ENCODE measurements at places on chromosomes 2 and 18.

- DNase-seq = no peak
These were observed 103.7 kb upstream of the THOC1 start for GRCh38 chr18:371609-371982.

GRCh38 chr2:27771202-27771547, 344 bp upstream of the MRPL33 start:
- no peak for DNase-seq

DNA sequence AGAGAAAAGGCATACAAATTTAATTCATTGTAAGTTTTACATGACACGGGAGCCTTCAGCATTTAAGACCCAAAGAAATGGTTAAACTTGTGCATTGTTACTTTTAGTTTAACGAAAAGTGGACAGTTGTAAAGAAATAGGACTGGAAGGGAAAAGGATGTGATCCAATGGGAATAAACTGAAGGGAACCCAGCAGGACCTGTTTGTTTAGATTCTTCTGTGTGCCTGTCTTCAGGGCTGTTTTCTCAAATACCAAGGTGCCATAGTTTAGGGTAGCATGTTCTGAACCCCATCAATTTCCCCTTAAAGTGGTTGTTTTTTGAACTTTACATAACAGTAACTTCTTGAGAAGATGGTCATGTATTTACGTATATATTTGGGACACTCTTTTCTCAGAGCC, 30.3 kb upstream of the CABLES1 start:
- DNase-seq = no peak

GRCh38 chr2:165660361-165660760, 133.7 kb downstream of the GALNT3 start:
- no peak for DNase-seq

DNA sequence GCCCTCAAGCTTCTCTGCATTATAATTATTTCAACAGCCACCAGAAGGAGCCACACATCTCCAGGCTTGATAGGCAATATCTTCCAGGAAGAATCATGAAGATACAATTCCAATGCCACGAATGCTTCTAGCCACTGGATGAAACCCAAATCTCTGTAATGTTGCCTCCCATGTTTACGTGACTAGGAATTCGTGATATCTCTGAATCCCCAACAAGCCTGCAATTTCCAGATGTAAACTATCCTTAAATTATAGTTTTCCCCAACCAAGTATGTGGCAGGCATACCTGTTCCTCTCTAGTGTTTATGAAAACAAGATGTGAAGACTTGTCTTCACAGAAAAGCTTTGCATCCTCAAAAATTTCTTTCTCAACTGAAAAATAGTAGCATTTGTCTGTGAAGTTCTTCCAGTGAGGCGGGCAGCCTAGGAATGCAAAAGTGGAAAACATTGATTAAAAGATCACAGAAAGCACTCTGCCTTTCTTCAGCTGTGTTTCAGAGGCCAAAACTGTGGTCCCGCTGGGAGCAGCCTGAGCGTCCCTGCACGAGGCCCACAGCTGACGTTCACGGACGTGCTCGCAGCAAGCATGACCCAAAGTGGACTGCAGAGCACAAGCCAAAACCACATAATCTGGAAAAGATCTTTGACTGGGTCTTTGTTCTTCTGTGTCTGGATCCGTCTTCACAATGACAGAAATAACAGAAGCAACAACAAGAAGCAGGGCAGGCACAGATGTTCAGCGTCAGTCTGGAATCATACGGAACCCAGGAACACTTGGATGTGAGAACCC, 65.1 kb upstream of the THOC1 start:
- DNase-seq = no peak

GRCh38 chr2:8445580-8445979, 236.3 kb upstream of the ID2 start:
- DNase-seq = no peak

- DNase-seq = no peak
These were observed 221.5 kb downstream of the EPHA4 start for GRCh38 chr2:221350616-221351015.

GRCh38 chr2:166494140-166494624, at the start of gene SCN7A:
SCN7A (minus strand) TSS chr2:166494249; CDS start chr2:166477696, 16,553 bp downstream.
- peak; percentile 71 for DNase-seq

DNA sequence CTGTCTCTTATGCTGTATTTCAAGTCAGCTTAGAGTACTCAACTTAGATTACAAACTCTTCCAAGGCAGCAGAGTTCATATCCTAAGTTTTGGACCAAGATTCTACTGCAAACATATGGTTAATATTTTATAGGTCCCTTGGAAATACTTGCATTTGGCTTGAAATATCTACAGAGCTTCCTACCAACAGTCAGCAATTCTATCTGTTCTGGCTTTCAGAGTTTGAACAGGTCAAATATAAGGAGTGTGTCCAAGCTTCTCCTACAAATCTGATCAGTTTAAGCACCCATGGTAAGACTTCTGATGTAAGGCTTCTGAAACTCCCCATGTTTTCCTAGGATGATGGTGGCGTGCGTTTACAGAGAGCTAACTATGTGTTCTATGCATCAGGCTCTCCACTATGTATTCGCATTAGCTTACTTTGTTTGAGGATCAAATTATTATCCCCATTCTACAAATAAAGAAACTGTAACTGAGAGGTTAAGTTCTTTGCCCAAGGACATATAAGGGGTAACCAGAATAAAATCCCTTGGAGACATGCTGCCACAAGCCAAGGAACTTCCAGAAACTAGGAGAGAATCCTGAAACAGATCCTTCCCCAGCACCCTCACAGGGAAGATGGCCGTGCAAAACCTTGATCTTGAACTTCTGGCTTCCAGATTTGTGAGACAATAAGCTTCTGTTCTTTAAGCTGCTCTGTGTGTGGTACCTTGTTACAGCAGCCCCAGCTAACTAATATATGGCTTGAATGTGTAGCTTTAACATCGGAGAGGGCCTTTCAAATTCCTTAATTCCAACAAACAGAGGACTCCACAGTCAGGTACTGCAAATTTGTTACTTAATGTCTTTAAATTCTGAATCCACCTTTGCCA, 55.1 kb downstream of the ATP8B1 start:
- DNase-seq = no peak

DNA sequence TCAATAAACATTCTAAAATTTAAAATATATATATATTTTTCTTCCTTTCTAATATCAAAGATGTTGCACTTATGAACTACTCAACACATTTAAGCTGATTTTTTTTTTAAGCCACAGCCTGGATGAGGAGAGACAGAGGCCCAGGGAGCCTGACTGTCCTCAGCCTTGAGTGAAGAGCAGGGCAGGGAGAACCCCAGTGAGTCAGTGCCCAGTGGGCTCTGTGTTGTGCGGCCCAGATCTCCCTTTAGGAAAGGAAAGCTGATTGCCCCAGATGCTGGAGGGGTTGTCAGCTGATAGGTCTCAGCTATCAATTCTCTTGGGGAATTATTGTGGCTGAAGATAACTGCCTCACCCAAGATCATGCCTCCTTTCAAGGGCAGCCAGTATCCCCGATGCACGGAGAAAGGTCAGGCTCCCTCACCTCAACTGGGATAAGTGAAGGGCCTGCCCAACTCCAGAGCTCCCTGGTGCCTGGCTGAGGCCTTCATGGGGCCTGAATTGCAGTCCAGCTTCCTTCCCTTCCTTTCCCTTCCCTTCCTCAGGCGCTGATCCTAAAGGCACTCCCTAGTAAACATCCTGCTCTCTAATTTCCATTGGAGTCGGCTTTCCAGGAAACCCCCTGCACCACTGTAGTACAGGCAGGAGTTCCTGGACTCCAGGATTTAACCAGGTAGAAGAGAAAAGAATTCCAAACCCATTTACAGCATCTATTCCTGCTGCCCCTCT, 106.9 kb upstream of the ATL2 start:
- no peak for DNase-seq

DNA sequence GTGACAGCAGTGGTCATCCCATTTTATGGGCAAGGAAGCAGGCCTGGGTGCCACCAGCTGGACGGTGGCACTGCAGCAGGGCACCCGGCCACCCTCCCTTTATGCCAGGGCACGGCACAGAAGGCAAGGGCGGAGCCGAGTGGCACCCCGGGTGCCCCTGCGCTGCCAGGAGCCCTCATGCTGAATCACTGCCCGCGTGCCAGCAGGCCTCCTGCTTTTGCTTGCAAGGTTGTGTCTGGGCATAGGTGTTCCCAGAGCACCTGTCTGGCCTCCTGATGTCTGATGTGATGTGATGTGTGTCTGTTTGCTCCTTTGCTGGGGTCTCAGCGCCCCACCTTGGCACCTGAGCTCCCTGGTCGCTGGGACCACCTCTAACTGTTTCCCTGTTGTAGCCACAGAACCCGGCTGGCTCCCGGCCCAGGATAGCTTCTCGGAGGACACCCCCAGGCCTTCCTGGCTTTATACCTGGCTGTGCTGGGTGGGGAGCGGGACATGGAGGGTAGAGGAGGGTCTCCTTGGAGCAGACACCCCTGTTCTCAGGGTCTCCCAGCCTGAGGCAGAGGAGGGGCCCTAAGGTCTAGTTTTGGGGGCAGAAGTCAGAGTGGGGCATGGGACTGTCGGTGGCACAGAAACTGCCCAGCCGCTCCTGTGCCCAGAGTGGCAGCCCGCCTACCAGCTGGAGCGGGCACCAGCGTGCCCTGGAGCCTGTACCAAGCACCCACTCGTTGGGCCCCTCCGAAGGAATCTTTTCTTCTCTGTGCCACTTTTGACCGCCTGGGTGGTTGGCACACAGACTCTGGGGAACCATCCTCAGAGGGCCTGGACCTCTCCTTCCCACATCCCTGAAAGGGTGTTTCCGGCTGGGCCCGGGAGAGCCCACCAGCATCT, 3.6 kb downstream of the GPC1 start:
- no peak for DNase-seq

DNA sequence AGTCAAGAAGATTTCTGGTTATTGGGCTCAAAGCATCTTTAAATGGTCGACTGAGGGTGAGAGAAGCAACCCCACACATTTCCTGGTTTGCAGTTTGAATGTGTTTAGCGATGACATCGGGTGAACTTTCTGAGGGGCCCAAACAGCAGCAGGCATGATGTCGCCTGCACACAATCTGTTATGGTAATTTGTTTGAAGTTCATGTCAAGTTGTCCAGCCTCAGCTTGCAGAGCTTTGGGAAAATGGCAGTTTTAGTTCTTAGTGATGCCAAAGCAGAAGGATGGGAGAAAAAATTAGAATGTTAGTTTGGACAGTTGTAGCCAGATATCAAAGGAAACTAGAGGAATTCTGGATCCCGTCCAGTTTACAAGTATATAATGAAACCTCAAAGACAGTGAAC, 284.6 kb downstream of the MBD5 start:
- no peak for DNase-seq

- DNase-seq = no peak
These were observed 215.1 kb upstream of the TRIB2 start for GRCh38 chr2:12501469-12502158.

GRCh38 chr18:75845413-75845812, 417.9 kb upstream of the SMIM21 start:
- no peak for DNase-seq

DNA sequence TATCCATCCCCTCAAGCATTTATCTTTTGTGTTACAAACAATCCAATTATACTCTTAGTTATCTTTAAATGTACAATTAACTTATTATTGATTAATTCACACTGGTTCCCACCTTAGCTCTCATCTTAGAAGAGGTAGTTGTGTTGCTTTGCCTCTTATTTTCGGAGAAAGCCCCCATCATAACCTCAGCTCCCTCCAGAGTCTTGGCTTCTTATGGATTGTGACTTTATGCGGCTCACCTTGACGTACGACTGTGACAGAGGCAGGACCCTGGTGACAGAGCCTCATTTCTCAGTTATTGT, 132.9 kb downstream of the SPTBN1 start:
- DNase-seq = no peak

GRCh38 chr2:21404137-21404536, 280.4 kb downstream of the TDRD15 start:
- no peak for DNase-seq

DNA sequence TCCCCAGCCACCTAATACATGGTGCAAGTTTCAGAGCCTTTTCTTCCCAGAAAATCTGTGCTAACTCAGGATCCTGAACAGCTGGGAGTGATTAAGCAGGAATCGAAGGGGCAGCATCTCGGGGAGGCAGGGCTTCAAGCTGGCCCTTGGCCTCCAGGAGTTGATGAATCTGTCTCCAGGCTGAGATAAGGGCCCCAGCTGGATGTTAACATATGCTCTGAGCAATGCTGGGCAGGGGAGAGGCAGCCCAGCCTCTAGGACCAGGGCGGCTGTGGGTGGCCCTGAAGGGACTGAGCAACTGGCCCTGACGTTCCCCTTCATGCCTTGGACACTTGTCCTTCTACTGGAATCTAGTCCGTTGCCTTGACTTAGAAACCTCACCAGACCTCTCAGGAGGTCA, 84.1 kb upstream of the EPC2 start:
- no peak for DNase-seq

- DNase-seq = no peak
These were observed at the start of gene PLA2R1 for GRCh38 chr2:160062292-160063005. PLA2R1 (minus strand) TSS chr2:160062615; CDS start chr2:160062403, 212 bp downstream.

GRCh38 chr2:97673182-97673914, 3.8 kb downstream of the C2orf92 start:
- DNase-seq = no peak

- no peak for DNase-seq
These were observed 23.7 kb upstream of the TEX51 start for GRCh38 chr2:126874961-126875360.

- DNase-seq = no peak
These were observed 52.0 kb downstream of the ARL4C start for GRCh38 chr2:234444893-234445292.

GRCh38 chr2:69989441-69990105, 28.1 kb upstream of the ASPRV1 start:
- DNase-seq = no peak

DNA sequence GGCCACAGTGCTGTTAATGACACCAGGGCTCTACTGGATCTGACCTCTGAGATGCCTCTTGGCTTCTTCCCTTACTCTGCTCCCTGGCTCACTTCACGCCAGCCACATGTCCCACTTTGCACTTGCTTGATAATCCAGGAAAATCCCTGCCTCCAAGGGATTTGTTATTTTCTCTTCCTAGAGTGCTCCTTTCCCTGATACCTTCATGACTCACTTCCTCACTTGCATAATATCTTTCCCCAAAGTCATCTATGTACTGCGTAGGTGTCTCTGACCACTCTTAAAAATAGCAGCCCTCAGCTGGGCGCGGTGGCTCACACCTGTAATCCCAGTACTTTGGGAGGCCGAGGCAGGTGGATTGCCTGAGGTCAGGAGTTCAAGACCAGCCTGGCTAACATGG, 572.3 kb downstream of the PLCL1 start:
- no peak for DNase-seq

DNA sequence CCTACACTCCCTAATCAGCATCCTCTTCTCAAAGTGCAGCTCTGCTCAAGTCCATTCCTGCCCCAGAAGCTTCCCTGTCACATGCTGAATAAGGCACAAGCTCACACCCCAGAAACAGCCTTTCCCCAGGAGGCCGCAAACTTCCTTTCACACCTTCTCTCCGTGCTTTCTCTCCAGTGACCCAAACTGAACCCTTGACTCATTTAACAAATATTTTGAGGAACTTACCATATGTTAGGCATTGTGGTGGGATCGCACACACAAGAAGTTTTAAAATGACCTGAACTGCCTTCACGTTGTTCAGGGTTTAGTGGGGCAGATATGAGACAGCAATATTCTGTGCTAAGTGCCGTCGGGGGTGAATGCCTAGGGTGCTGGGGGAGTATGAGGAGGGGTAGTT, 161.3 kb downstream of the INSIG2 start:
- DNase-seq = no peak

Data from HAP-1 (cell line).